ENCODE measurements at places on chromosomes 7 and 10.

DNA sequence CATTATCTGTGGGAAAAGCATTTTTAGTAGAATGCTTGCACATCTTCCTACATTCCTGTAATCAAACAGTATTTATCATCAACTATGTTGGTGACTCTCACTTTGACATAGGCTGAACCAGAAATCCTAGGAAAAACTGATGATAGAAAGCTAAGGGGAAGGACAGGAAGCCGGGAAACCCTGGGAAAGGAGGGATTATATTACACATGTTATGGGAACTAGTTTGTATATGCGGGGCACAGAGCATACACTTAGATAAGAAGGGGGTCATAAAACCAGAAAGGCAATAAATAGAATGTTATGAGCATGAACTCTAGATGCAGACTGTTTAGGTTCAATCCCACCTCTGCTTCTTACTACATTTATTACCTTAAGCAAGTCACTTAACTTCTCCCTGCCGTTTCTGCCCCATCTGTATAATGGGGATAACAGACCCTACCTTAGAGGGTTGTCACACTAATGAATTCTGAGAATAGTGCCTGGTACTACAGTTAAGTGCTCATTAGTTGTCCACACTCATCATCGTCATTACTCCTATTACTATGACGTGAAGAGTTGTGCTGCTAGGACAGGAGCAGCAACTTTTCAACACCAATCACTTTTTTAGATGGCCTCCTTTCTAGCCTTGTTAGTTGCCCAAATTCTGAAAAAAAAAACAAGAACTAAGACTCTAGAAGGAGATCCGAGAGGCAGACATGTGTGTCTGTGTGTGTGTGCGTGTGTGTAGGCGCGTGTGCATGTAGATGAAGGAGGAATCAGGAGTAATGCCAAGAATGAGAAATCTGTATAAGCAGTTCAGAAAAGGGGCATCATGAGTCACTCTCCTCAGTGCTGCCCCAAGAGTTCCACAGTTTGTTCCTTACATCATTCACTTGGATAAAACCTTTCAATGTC, 52.2 kb downstream of the KMT2C start:
- DNase-seq: no peak

DNA sequence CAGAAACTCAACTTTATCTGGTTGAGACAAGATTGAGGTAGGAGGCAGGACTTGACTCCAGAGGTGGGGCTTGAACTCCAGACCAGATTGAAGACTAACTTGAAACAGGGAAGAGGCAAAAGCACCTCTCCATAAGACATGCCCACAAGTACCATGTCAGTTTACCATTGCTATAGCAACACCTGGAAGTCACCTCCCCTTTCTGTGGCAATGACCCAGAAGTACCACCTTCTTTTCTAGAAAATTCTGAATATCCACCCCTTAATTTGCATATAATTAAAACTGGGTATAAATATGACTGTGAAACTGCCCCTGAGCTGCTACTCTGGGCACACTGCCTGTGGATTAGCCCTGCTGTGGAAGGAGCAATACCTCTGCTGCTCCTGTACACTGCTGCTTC, 4.9 kb upstream of the TOMM7 start:
- DNase-seq: no peak

- no peak for DNase-seq
These were observed 134.4 kb downstream of the NEURL1 start for GRCh38 chr10:103627893-103628292.

- DNase-seq: no peak
These were observed 457.8 kb upstream of the NFE2L3 start for GRCh38 chr7:25694211-25694610.

Data from memory B cell (primary cell).